Endothelial cell of umbilical vein (primary cell): ENCODE measurements at places on chromosomes 1 and 21. TPM values are rescaled to one million over a fixed set of nuclear protein-coding genes. Genes with fewer than 3 reads are reported as not detected.

GRCh38 chr1:205484985-205485967 lies 19.2 kb upstream of the CDK18 start:
- DNase-seq, result peak; percentile 55
- H3K27me3 ChIP-seq, result peaks cover 13% of the 10 kb centered on the region
- H3K27ac ChIP-seq, result no peak overlapping the region
- H3K4me3 ChIP-seq, result no peak overlapping the region
- no peaks in the 10 kb centered on the region for H3K4me1 ChIP-seq

- no peaks in the 10 kb centered on the region for H3K36me3 ChIP-seq
- H3K27ac ChIP-seq, result no peak overlapping the region
- no peak overlapping the region for H3K4me3 ChIP-seq
- no peaks in the 10 kb centered on the region for H3K4me1 ChIP-seq
- DNase-seq, result no peak
Measured at GRCh38 chr1:189269011-189269410, 1208.7 kb downstream of the BRINP3 start.

DNA sequence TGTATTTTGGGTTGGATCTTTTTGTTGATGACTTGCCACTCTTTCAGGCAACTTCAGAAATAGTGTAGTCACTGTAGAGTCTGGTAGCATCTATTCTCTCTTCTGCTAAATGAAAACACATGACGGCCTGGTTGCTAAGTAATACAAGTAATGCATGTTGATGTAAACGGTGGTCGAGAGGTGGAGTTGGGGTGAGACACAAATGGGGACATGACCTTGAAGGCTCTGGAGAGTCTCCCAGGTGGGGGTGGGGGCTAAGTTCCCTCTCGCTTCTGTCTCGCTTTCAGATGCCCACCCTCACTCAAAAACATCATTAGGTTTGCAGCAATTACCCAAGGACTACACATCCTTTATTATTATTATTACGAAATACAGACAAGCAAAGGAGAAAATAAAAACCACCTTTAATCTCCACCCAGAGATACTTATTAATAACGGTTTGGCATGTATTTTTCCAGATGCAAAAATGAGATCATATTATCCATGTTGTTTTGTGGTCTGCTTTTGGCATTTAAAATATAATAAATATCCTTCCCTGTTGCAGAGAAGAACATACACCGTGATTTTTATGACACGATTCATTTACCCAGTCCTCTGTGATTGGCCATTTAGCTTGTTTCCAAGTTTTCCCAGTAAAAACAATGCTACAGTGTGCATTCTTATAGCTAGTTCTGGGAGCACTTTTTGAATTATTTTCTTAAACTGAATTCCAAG lies 138.1 kb downstream of the MIS18A start:
- H3K27me3 ChIP-seq, result no peaks in the 10 kb centered on the region
- no peaks in the 10 kb centered on the region for H3K36me3 ChIP-seq
- no peak overlapping the region for H3K4me3 ChIP-seq
- DNase-seq, result no peak
- H3K4me1 ChIP-seq, result no peaks in the 10 kb centered on the region
- H3K27ac ChIP-seq, result no peak overlapping the region

- no peaks in the 10 kb centered on the region for H3K27me3 ChIP-seq
- no peak for DNase-seq
- H3K4me1 ChIP-seq, result no peaks in the 10 kb centered on the region
- no peak overlapping the region for H3K27ac ChIP-seq
- no peak overlapping the region for H3K4me3 ChIP-seq
- H3K36me3 ChIP-seq, result no peaks in the 10 kb centered on the region
Measured at GRCh38 chr21:46056450-46056903, 41.4 kb upstream of the COL6A2 start.

DNA sequence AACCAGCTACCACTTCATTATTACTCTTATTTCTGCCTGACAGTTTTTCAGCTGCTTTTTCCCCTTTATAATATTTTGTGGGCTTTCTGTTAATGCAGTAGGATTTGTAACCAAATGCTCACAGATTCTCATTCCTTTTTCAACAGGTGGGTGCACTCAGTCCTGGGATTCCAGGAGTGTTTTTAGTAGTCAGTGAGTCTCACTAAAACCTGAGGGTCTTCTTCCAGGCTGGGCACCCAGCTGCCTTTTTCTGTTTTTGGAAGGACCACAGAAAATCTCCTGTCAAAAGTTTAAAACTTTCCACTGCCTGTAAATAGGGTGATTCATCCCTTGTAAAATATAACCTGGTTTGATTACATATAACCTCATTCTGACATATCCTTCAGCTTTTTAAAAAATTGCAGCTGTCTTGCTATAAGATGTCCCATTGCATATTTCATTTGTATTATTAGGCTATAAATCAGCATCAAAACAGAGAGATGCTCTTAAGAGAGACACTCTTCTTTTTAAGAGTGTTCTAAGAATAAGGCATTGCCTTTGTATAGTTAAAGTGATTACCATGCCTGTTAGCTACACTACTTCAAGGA lies 16.8 kb upstream of the CEP350 start:
- no peak for DNase-seq
- H3K27me3 ChIP-seq, result no peaks in the 10 kb centered on the region
- H3K4me3 ChIP-seq, result no peak overlapping the region
- H3K27ac ChIP-seq, result no peak overlapping the region

Gene LYPD8
- total RNA-seq, result not detected in 2 replicates

Gene LBR
- total RNA-seq, result 107 and 119 TPM in 2 replicates

GRCh38 chr1:235147269-235147668 lies 13.8 kb downstream of the RBM34 start:
- H3K4me1 ChIP-seq, result no peaks in the 10 kb centered on the region
- H3K27ac ChIP-seq, result no peak overlapping the region
- no peak for DNase-seq
- no peaks in the 10 kb centered on the region for H3K27me3 ChIP-seq
- H3K36me3 ChIP-seq, result peaks cover 13% of the 10 kb centered on the region

DNA sequence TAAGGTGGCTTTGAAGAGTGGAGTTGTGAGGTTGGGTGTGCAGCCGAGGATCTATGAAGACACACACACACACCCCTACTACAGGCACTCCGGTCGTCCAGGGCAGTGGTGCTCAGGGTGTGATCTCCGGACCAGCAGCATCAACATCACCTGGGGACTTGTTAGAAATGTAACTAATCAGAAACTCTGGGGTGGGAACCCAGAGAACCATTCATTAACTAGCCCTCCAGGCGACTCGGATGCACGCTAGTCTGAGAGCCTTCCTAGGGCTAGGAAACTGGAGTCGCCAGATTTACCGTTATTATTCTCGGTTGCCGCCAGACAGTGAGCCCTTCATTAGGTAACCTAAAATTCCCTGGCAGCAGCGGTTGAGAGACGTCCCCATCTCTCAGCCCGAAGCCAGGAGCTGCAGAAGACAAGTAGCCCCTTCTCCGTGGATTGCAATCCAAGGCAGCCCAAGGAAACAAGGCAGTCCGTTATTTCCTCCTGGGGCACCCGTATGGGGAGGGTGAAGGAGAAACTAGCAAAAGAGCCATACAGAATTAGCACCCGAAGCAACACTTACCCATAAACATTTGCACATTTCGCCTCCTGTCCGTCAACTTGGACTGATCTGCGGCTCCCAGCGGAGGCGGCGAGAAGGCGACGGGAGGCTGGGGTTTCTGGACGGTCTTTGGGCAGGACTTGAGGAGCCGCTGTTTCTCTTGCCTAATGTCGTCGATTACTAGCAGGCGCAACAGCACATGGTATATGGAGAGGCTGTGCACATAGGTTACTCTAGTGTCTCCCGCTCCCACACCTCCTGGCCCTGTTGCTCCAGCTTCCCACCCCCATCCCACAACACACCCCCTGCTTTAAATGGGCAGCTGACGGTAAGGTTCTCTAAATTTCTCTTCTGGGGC lies 2.9 kb upstream of the CCN1 start:
- peaks cover 13% of the 10 kb centered on the region for H3K36me3 ChIP-seq
- H3K27me3 ChIP-seq, result no peaks in the 10 kb centered on the region
- H3K4me3 ChIP-seq, result peak overlapping the region; percentile 80
- peak; percentile 74 for DNase-seq
- peak overlapping the region; percentile 98 for H3K27ac ChIP-seq
- H3K4me1 ChIP-seq, result peaks cover 46% of the 10 kb centered on the region

DNA sequence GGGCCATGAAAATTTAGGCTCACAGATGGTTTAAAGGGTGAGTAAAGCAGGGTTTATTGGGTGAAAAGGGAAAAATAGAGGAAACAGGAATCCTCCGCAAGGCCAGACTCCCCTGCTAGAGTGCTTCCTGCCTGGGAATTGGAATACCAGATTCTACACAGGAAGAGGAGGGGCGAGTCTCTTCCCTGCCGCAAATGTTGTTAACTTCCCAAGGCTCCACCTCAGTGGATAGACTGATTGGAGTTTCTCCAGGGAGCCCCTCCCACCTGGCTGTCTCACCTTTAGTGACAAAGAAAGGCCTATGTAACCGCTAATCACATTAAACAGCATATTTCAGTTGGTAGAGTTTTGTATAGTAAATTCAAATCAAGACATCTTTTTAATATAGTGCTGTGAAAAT lies 1450.1 kb downstream of the KCNT2 start:
- no peaks in the 10 kb centered on the region for H3K27me3 ChIP-seq
- DNase-seq, result no peak
- no peak overlapping the region for H3K27ac ChIP-seq
- no peaks in the 10 kb centered on the region for H3K36me3 ChIP-seq
- H3K4me1 ChIP-seq, result no peaks in the 10 kb centered on the region

Gene S100A14
- 0.35 TPM in 1 of 2 replicates, not detected in the other for total RNA-seq

Gene TAS1R1
- total RNA-seq, result not detected in 2 replicates

- H3K4me1 ChIP-seq, result peaks cover 45% of the 10 kb centered on the region
- no peaks in the 10 kb centered on the region for H3K27me3 ChIP-seq
- peak overlapping the region; percentile 98 for H3K4me3 ChIP-seq
- peak; percentile 80 for DNase-seq
Measured at GRCh38 chr1:66333466-66334199, 200.3 kb upstream of the SGIP1 start.

DNA sequence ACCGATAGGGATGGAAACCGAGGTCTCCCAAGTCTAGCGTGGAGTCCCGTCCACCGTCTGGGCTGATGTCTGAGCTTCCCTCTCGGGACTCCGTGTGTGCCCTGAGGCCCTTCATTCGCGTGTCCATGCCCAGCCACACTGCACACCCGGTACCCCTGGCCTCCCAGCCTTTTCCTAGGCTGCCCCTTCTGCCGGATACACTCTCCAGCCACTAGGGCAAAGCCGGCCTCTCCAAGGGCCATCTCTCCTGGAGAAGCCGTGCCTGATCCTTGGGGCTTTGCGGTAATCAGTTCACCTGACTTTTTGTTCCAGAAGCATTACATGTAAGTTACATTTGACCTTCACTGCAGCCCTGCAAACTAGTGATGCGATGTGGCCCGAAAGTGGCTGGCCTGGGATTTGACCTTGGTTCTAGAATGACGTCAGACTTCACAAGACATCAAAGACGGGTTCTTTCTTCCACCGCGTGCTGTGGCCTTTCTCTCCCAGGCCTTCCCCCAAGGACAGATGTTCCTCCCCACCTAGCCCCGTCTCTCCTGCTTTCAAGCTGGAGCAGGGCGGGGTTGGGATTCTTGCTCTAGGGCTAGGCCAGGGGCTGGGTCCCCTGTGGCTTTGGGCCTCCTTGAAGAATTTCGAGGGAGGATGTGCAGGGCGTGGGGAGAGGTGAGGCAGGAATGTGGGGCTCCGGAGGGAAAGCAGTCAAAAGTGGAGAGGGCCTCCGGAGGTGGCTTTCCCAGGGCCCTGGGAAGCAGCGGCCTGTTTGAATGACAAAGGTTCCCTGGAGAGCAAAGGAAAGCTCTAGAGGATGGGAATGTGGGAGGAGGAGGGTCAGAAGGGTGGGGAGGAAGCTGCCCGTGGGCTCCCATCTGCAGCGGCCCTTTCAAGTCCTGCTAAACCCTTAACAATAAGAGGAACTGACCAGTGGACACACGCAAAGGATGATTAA lies 49.7 kb upstream of the SLC2A1 start:
- H3K4me1 ChIP-seq, result no peaks in the 10 kb centered on the region
- H3K4me3 ChIP-seq, result no peak overlapping the region
- peaks cover 18% of the 10 kb centered on the region for H3K27me3 ChIP-seq
- H3K36me3 ChIP-seq, result no peaks in the 10 kb centered on the region

DNA sequence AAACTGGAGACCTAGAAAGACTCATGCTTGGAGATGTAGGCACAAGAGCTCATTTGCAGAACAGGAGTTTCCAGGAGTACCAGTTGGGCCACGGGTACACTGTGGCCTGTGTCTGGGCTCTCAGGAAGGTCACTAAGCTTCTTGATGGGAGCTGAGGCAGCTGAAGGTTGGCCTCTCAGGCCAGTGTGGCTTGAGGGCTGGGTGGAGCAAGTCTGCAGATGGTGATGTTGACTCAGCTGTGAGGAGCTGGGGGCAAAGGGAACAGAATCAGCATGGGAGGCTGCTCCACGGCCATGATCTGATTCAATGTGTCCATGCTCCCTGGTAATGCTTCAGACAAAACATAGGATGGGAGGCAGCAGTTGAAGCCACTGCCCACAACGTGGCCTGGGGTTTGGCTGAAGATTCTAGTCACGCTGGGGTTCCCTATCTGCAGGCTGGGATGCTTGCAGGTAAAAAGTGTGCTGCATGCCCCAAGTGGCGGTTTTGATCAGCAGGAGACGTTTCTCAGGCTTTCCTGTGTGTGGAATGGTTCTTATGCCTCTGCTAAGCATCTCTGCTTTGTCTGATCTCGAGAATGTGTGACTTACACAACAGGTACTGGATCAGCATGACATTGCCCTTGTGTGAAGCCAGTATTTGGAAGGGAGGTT lies 15.4 kb upstream of the TENT5C start:
- H3K27ac ChIP-seq, result no peak overlapping the region
- H3K27me3 ChIP-seq, result no peaks in the 10 kb centered on the region
- no peaks in the 10 kb centered on the region for H3K36me3 ChIP-seq
- H3K4me3 ChIP-seq, result no peak overlapping the region

Gene XPR1
- 26.7 and 29.3 TPM in 2 replicates for total RNA-seq

GRCh38 chr1:111998332-111998731 lies 8.9 kb upstream of the KCND3 start:
- no peak for DNase-seq
- H3K36me3 ChIP-seq, result no peaks in the 10 kb centered on the region
- no peak overlapping the region for H3K27ac ChIP-seq
- H3K4me3 ChIP-seq, result no peak overlapping the region
- no peaks in the 10 kb centered on the region for H3K4me1 ChIP-seq

DNA sequence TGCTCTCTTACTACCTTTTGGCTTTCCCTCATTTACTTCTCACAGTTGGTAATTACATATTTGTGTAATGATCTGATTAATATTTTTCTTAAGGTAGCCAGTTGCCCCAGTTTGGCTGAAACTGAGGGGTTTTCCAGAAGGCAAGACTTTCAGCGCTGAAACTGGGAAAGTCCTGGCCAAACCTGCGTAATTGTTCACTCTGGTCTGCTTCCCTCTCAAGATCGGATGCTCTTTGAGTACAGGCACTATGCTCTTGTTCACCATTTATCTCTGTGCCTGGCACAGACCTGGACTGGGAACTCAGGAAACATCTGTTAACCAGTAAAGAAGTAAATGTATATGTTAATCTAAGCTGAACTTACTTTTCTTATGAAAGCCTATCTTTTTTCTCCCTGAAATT lies 209.6 kb upstream of the HOOK1 start:
- no peak overlapping the region for H3K27ac ChIP-seq
- no peaks in the 10 kb centered on the region for H3K36me3 ChIP-seq
- H3K4me3 ChIP-seq, result no peak overlapping the region
- no peaks in the 10 kb centered on the region for H3K4me1 ChIP-seq
- no peaks in the 10 kb centered on the region for H3K27me3 ChIP-seq

GRCh38 chr1:12625276-12625675 lies 7.3 kb upstream of the DHRS3 start:
- no peaks in the 10 kb centered on the region for H3K27me3 ChIP-seq
- no peaks in the 10 kb centered on the region for H3K4me1 ChIP-seq
- no peaks in the 10 kb centered on the region for H3K36me3 ChIP-seq
- no peak for DNase-seq
- no peak overlapping the region for H3K27ac ChIP-seq
- no peak overlapping the region for H3K4me3 ChIP-seq
